Activated CD4-positive, alpha-beta T cell treated with anti-CD3 and anti-CD28 coated beads, Interleukin-2, amount 10 ng/mL, durations not matched to agents 7 days and 5 days (primary cell): ENCODE measurements at places on chromosomes 11 and 22. TPM values are rescaled to one million over a fixed set of nuclear protein-coding genes. Genes with fewer than 3 reads are reported as not detected.

FOLH1 gene
- not detected for total RNA-seq

DNA sequence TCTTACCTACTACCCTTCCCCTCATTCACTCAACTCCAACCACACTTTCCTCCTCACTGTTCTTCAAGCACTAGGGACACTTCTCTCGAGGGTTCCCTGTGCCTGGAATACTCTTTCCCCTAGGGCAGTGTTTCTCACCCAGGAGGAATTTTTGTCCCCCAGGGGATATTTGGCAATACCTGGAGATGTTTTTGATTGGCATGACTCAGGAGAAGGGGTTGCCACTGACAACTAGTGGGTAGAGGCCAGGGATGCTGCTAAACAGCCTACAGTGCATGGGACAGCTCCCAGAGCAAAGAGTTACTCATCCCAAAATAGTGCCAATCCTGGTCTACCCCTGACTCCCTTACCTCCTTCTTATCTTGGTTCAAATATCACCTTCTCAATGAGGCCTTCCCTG is 40.0 kb downstream of the BTG4 start:
- no peak for DNase-seq

- no peak for DNase-seq
These were observed at the start of gene BBOX1 for GRCh38 chr11:27040302-27041115. Gene BBOX1, plus strand, starts transcription at chr11:27040815. Its CDS starts 14,616 bp downstream, at chr11:27055431.

GRCh38 chr11:36929401-36929800 is 331.4 kb upstream of the RAG2 start:
- DNase-seq, result no peak

EWSR1 gene
- total RNA-seq, result 329 TPM
